Chondrocyte (in vitro differentiated cells): ENCODE measurements at places on chromosomes 5 and 9.
A peak's percentile ranks its signal among the peaks of the same experiment; 100 is the strongest.

DNA sequence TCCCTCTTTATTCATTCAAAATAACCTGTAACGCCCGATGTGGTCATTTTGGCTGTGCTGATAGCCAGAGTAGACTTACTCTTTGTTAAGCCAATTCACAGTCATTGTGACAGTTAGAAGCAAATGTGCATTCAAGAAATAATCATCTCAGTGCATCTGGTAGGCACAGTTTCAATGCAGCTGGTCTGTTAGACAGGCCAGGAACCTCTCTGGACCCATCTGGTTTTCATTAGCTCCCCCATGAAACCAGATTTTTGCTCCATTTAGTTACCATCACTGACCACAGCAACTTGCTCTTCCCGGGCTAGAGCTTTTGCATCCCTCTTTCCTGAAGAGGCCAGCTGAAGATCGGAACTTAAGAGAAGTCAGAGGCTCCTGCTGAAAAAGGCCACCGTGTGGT lies 284.2 kb downstream of the NSG2 start:
- DNase-seq = no peak

DNA sequence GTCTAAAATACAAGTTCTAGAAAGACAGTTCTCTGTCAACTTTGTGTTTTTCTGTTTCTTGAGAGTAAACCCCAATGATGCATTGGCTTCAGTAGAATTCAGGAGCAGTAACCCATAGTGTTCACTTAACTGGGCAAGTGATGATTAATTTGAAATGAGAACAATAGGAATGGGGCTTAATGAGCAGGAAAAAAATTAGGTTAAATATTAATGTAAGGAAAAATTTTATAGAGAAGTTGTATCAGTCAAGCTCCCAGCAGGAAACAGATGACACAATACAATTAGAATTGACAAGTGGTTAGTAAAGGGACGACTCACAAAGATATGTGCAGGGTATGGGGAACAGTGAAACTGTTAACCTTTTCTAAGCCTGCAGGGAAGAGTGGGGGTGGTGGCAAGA lies 38.2 kb downstream of the ENTREP1 start:
- DNase-seq = no peak

DNA sequence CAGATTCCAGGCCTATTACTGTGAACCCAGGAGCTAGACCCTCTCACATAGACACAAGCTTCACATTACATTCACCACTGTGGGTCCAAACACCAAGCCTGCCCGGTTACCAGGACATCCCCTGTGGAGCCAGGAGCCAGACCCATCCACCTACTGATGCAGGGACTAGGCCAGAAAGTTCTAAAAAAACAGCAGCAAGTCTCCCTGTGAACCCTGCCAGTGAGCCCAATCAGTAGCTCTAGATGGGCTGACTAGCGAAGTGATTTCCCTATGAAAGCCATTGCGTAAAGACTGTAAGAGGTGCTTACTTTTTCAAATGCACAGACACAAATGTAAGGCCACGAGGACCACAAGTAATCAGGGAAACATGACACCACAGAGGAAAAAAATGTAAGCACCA lies 352.3 kb downstream of the TMEM161B start:
- DNase-seq = no peak

DNA sequence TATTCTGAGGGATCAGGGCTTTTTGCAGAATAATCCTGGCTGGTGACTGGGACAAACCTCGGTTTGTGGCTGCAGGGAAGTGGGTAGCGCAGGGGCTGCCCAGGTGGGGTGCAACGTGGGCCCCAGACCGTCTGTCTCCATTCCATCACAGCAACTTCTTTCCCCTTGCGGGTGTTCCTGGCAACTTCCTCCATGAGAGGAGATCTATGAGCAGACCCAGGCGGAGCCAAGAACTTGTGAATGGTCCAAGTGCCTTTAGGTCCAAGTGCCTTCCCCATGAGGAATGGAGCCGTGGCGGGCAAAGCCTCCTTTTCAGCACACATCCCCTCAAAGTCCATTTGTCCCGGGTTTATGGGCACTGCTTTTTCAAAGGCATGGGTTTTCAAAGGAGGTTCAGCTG lies 136.5 kb downstream of the PHF2 start:
- DNase-seq = peak; percentile 36

DNA sequence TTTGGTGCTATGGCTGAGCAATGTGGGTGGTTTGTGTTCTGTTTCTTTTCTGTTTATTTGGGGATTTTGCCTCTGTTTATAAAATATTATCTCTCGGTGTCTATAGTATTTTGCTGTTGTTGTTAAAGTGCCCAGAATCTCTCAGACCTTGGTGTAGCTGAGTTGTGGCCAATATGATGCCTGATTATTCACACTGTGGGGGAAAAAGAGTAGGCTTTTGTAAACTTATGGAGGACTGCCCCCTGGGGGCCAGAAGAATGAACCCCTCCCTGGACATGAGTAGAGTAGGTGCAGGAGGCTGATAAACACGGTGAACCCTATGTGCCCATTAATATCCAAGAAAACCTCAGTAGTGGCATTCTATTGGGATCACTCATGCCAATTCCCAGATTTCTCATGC lies 49.0 kb upstream of the DPYSL3 start:
- no peak for DNase-seq

DNA sequence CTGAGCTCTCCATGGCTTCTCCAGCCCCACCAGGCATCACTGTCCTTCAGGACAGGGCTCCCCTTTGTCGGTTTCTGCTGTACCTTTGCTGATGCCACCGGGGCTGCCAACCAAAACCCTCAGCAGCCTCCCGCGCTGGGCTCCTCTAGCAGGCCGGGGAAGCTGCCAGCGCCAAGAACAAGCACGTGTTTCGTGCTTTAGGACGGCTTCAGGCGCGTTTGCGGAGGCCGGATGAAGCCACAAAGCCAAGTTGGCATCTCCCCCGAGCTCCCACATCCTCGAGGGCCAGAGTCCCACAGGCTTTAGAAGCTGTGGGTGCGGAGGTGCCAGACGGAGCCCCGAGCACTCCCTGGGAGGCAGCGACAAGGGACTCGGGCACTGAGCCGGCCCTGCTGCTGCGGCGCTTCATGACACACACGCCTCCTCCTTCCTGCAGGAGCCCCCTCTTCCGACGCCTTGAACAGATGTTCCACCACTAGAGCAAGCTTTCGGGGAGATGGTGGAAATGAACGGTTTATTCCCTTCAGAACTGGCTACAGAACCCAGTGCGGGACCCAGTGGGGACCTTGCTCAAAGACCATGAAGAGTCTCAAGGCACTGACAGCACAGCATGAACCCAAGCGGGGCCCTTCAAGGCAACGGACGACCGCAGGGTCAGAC lies 36.7 kb downstream of the SARDH start:
- peak; percentile 63 for DNase-seq

GRCh38 chr9:134961331-134962064 lies 43.8 kb upstream of the FCN1 start:
- DNase-seq = peak; percentile 85

GRCh38 chr5:170195961-170196360 lies 36.8 kb upstream of the C5orf58 start:
- DNase-seq = no peak

- DNase-seq = no peak
Measured at GRCh38 chr9:97980479-97980803, 2.7 kb upstream of the ANP32B start.

DNA sequence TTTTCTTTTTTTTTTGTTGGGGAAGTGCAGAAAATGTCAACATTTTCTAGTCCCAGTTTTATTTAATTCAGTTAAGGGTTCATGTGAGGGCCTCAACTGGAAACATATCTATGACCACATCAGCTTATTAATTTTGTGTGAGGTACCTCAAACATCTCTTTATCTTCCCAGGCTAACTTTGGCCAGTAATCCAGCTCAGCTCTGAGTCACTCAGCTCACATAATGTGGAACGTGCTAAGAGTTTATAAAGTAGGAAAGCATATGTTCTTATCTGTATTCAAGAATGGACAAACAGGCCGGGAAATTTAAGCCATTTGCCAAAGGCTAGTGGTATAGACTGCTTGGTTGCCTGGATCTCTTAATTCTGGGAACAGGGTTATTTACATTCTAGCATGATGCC lies 118.4 kb downstream of the INSYN2B start:
- DNase-seq = no peak

DNA sequence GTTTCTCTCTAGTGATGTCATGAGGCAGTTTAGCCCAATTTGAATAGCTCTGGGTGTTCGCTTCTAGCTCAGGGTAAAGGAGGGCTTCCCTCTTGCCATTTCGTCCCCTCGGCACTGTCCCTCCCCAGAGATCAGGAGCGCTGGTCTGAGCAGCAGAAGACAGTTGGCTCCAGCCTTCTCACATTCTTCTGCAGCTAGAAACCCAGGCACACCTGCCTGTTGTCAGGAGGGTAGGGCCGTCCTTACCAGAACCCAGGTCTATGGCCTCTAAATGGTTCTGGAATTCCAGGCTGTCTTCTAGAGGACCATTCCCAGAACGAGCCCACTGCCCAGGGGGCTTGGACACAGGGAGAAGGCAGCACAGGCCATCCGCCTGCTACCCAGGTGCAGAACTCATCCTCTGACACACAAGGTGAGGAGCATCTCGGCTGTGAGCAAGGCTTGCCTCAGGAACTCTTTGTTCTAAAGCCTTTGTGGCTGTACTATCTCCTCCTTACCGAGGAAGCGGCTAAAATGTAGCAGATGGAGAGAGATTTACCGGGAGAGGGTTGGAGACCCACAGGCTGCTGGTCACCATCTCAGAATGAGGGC lies 255.6 kb upstream of the IRX2 start:
- peak; percentile 37 for DNase-seq

GRCh38 chr9:113290052-113290607 lies 13.0 kb downstream of the RNF183 start:
- no peak for DNase-seq

GRCh38 chr5:57695706-57696388 lies 213.2 kb upstream of the ACTBL2 start:
- DNase-seq = no peak

- no peak for DNase-seq
Measured at GRCh38 chr5:44048276-44048984, 340.8 kb downstream of the FGF10 start.

DNA sequence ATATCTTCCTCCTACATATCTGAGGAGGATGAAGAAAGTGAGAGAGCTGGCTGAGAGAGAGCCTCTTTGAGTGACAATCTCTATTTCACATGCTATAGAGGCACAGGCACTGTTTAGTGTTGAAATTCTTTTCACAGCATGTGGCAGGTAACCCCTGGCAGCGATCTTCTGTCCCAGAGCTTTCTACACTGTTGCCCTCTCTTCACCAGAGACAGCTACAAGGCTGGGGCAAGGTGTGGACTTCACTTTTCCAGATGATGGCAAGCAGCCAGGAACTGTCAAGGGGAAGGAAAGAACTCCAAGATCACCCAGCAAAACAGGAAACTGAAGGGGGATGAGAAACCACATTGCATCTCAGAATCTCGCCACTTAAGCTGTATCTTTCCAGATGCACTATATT lies 205.2 kb downstream of the CAAP1 start:
- no peak for DNase-seq

GRCh38 chr9:72977670-72978069 lies 24.8 kb upstream of the ALDH1A1 start:
- DNase-seq = no peak

DNA sequence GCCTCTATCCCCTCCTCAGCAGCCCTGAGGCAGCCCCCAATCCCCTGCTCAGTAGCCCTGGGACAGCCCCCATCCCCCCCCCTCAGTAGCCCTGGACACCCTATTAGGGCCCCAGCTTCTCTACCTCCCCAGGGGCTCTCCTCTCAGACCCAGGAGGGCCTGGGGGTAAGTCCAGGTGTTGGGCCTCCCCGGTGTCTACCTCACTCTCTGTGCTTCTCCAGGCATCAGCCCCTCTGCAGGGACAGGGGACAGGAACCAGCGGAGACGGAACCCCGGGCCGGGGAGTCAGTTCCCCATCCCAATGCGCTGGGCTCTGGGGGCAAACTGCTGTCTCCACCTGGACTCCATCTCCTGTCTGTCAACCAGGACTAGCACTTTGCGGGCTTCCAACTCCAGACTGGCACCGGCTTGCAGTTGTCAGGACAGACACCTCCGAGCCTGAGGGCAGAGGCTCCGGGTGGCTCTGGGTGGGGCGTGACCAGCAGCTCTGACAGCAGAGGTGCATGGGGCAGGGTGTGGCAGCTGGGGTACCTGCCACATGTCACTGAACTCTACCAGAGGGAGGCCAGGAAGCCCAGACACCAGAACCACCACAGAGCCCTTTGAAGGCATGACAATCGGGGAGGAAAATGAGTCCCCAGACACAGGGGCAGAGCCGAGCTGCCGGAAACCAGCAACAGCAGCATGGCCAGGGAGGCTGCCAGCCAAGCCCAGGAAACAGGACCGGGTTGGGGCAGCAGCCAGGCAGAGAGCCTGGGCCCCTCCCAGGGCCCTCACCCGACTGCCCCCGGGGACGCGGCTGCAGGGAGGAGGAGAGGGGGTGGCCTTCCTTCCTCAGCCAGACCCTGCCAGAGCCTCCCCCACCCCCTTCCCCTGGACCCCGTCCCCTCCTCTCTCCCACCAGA lies 17.7 kb upstream of the UBAC1 start:
- no peak for DNase-seq

DNA sequence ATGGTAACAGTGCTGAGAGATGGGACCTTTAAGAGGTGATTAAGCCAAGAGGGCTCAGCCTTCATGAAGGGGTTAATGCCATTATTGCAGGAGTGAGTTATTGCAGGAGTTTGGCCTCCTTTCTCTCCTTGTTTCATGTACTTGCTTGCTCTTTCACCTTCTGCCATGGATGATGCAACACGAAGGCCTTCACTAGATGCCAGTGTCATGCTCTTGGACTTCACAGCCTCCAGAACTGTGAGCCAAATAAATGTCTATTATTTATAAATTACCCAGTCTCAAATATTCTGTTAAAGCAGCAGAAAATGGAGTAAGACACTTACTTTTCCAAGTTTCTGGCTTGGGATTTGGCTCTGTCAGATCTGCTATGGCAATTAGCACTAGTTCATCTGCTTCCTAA lies 38.4 kb upstream of the RECK start:
- no peak for DNase-seq
